Panc1 (cell line): ENCODE measurements at places on chromosomes 16 and 17. TPM values are rescaled to one million over a fixed set of nuclear protein-coding genes. Genes with fewer than 3 reads are reported as not detected.

Gene C17orf100
- total RNA-seq, result 2.8 TPM

Gene TBC1D3K
- total RNA-seq, result 1.5 TPM

Gene USP10
- 77.4 TPM for total RNA-seq

GRCh38 chr16:82954224-82954929, 327.6 kb downstream of the CDH13 start:
- DNase-seq, result no peak

DNA sequence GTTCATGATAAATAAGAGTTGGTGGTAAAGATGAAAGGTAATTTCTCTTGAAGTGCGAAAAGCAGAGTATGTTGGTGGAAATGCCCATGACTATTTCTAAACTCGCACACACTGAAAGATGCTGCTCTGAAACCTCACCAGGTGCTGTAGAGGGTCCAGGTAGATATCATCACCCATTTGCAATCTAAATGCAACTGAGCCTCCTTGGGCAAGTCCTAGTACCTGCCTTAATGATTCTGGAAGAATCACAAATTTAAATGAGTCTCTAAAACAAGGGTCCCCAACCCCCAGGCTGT, 5.9 kb upstream of the MMD start:
- no peak for DNase-seq
